ENCODE measurements at places on chromosomes 11 and 22. TPM values are rescaled to one million over a fixed set of nuclear protein-coding genes. Genes with fewer than 3 reads are reported as not detected.

The FXYD2 gene
- 19.6 TPM for total RNA-seq

The GGTLC3 gene
- not detected for total RNA-seq

- no peak overlapping the region for H3K27ac ChIP-seq
- H3K4me1 ChIP-seq = no peaks in the 10 kb centered on the region
- H3K4me3 ChIP-seq = no peak overlapping the region
- no peaks in the 10 kb centered on the region for H3K27me3 ChIP-seq
- no peak for DNase-seq
- H3K36me3 ChIP-seq = peaks cover 10% of the 10 kb centered on the region
These were observed 25.9 kb downstream of the CAT start for GRCh38 chr11:34464591-34465051.

DNA sequence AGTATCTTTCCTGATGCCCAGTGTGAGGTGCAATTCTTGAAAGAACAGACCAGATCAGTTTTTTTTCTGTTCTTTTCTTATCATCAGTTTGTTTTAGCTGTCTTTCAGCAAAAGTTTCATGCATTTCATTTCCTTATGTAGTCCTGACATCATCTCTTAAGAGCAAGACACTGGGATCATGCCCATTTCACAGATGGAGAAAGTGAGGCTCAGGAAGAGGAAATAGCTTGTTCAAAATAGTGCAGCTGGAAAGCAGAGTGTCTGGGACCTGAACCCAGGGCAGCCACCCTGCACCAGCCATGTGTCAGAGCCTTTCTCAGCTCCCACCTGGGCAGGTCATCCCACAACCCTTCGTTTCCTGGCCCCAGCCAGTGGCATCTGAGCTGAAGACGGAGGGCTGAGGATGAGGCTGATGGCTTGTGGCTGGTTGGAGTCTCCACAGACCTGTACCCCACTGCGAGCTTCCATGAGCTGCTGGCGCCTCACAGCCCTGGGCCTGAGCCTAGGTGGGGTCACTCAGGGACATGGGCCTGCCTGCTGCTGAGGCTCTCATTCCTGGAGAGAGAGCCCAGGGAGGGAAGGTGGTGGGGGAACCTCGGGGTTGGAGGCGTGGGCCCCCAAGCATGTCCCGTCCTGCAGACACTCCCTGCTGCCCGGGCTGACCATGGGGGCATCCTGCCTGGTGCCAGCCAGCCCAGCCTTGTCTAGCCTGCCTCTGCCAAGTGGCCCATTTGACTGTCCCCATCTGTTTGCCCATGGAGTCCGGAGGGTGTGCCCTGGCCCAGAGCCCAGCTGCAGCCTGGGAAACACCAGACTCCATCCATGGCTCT is 61.8 kb downstream of the SMIM38 start:
- no peaks in the 10 kb centered on the region for H3K36me3 ChIP-seq
- H3K27ac ChIP-seq = no peak overlapping the region
- no peak for DNase-seq
- peaks cover 4% of the 10 kb centered on the region for H3K4me1 ChIP-seq
- no peaks in the 10 kb centered on the region for H3K27me3 ChIP-seq
- H3K4me3 ChIP-seq = no peak overlapping the region

DNA sequence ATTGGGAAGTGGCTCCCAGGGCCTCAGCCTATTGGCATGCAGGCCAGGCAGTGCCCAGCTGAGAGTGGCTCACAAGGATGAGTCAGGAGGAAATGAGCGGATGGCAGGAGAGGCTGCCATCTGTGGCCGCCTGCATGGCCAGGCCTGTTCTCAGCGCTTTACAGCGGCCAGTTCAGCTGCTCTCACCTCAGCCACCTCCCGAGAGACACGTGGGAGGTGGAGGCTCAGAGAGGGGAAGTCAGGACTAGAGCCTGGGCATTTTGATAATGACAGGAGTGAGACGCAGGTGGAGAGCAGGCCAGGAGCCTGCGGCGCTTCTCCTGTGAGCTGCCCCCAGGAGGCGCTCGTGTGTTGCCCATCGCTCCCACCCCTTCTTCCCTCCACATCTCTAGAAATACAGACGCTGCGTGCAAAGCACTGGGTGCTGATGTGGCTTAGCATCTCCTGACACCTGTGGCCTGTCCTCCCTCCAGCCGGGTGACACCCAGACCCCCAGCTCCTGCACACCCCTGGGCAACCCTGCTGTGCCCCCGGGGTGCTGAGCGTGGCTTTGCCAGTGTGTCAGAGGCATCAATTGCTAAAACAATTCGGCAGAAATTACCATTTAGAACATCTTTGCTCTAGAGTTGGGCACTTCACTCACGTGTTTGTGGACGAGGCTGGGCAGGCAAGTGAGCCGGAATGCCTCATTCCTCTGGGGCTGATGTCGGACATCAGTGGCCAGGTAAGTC is 21.4 kb upstream of the PANX2 start:
- H3K27me3 ChIP-seq = peaks cover 32% of the 10 kb centered on the region
- no peak overlapping the region for H3K4me3 ChIP-seq
- no peaks in the 10 kb centered on the region for H3K36me3 ChIP-seq
- peak; percentile 67 for DNase-seq
- H3K4me1 ChIP-seq = no peaks in the 10 kb centered on the region
- no peak overlapping the region for H3K27ac ChIP-seq

Measured in T-cell (primary cell).